K562 (cell line): ENCODE measurements at places on chromosomes 11 and 22. TPM values are rescaled to one million over a fixed set of nuclear protein-coding genes. Genes with fewer than 3 reads are reported as not detected.
A peak's percentile ranks its signal among the peaks of the same experiment; 100 is the strongest.

DNA sequence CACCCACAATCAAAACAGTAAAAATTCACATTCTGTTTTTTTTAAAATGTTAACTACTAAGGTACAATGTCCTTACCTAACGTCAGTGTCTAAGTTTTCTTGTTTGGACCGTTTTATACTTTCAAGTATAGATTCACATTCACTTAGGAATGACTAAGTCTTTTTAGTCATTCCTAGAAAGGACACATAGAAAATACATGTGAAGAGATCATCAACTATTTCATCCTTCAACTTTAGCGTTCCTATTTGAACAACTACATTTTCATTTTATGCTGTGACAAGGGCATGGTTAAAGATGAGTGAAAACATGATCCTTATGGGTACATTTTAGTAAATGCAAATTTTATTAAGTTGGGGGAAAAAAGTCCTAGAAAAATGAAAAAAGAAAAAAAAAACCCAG, 62.8 kb downstream of the DDX10 start:
- DNase-seq, result no peak

DNA sequence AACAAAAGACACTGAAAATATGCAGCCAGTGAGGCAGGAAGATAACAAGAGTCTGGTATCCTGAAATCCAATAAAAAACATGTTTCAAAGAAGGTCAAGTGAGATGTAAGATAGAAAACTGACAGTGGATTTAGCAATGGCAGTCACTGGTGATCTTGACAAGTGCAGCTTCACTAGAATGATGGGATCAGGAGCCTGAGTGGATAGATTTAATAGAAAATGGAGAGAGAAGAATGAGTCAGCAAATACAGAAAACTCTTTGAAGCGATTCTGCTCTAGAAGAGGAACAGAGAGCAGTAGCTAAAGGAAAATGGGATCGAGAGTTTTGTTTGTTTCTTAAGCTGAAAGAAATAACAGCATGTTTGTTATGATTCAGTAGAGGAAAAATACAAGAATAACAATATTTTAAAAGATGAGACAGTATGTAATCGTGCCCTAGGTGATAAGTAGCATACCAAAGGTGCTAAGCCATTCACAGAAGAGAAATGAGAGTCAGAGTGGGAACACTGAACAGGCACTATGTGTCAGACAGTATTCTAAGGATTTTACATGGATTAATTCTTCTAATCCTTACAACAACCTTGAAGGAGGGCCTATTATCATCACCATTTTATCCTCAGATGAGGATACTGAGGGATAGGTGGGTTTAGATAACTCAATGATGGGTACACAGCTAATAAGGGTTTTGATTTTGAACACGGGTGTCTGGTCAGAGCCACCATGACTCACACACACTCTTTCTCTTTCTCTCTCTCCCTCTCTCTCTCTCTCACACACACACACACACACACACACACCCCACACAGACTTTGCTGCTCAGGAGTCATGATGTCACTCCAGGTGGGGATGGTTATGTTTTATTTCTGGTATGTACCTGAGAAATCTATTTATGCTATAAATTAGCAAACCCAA, 36.3 kb downstream of the MRE11 start:
- DNase-seq, result no peak

GRCh38 chr11:77351281-77351886, 49.9 kb upstream of the GDPD4 start:
- no peak for DNase-seq

GRCh38 chr11:95304777-95305176, 73.8 kb upstream of the SESN3 start:
- DNase-seq, result no peak

DNA sequence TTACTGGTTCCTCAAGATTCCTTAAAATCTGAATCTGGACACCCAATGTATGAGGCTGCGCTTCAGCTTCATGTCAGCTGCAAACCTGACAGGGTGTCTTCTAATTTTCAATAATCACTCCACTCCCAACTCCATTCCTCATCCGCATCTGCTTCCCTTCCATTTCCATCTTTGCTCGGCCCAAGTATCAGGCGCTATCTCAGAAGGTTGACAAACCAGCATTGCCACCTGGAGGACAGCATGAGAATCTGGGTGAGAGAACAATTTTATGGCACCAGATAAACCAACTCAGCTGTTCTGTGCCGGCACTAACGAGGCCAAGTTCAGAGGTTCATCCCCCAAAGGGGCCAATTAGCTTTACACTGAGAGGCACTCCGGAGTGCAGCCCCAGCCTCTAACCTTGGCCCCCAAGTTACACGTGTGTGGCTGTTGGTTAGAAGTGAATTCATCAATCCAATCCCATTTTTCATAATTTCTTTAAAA, 79.1 kb upstream of the LMO2 start:
- DNase-seq, result peak; percentile 72

MOGAT2 gene
- 0.09 TPM in 1 of 2 replicates, not detected in the other for total RNA-seq

OVCH2 gene
- total RNA-seq, result not detected in 2 replicates

ABTB2 gene
- total RNA-seq, result 0.13 and 0.29 TPM in 2 replicates

- no peak for DNase-seq
These were observed 4.3 kb downstream of the ARHGEF12 start for GRCh38 chr11:120340529-120340928.

DNA sequence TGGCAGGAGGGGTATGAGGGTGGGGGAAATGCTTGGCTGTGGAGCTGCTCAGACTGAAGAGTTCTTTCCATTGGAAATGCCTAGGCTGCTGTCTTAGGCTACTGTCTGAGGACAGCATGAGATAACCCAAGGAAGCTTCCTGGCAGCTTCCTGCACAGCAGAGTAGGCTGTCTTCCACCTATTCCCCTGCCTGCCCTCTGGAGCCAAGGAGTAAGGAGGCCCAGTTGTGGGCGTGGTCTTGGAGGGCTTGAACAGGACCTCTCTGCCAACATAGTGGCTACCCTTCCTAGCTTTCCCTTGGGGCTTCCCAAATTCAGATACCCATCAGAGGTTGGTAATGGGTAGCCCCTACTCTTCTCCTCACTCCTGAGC, 25.9 kb downstream of the PHLDB1 start:
- no peak for DNase-seq

C11orf65 gene
- 0.81 and 1.1 TPM in 2 replicates for total RNA-seq

RPS19BP1 gene
- 109 and 110 TPM in 2 replicates for total RNA-seq

GRCh38 chr11:98895936-98896335, 124.8 kb upstream of the CNTN5 start:
- DNase-seq, result no peak

GRCh38 chr22:36689583-36689982, 14.0 kb downstream of the CACNG2 start:
- no peak for DNase-seq
